ENCODE measurements at places on chromosomes 2 and 18.
A peak's percentile ranks its signal among the peaks of the same experiment; 100 is the strongest.

DNA sequence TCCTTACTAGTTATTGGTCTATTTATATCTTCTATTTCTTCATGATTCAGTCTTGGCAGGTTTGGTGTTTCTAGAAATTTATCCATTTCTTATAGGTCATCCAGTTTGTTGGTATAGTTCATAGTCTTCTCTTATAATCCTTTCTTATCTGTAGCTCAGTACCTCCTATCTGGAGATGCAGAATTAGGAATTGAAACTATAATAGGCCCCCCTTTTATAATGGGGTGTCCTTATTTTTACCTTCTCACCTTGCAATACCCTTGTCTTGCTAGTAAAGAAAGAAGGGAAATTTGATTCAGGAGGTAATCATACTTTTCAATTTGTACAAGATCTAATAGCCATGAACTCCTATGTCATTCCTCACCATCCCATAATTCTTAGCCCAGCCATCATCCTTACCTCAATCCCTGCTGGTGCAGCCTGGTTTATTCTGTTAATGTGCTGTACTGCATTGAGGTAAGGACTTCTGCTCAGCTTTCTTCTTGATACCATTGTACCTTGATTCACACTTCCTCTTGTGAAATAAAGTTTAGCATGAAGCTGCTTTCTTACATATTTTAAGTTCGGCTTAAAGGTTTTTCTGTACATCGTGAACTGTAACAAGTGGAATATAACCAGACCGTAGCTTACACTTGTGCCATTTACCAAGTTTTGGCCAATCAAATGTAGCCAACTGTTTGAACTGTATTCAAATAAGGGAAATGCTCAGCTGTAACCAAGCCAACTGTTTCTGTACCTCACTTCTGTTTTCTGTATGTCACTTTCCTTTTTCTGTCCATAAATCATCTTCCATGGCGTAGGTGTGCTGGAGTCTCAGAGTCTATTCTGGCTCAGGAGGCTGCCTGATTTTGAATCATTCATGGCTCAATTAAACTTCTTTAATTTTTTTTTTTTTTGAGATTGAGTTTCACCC is 40.1 kb upstream of the PTH2R start:
- no peak for ATAC-seq

- no peak for ATAC-seq
Measured at GRCh38 chr2:37831081-37831780, 93.9 kb upstream of the RMDN2 start.

DNA sequence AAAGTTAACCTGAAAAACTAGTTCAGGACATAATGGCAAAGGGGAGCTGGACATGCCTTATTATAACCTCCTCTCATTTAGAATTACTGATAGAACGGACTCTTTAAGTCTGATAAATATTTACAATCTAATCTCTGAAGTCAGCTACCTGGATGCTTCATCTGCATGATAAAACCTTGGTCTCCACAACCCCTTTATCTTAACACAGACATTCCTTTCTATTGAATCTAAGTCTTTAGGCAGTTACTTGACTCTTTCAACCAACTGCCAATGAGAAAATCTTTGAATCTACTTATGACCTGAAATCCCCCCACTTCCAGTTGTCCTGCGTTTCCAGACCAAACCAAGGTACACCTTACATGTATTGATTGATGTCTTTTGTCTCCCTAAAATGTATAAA is 191.2 kb upstream of the LRRTM4 start:
- ATAC-seq, result no peak

DNA sequence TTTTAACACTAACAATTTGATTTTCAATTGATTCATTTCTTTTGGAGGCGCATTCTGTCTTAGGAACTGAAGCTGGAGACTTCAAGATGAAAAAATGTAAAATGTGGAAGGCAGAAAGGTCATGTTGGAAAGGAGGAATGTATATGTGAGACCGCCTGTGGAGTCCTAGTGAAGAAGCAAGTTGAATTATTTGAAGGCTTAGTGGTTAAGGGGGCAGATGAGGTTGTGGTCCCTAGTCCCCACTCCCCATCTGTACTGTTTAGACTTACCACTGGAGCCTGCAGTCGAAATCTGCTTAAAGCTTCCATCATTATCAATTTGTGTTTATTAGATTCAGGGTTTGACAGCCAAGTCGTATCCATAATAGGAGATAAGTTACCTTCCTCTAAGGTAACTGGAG is 15.4 kb upstream of the MIB1 start:
- no peak for ATAC-seq

- ATAC-seq, result peak; percentile 24
Measured at GRCh38 chr18:8673256-8674209, 31.8 kb upstream of the MTCL1 start.

GRCh38 chr2:989781-990467 is 39.3 kb downstream of the SNTG2 start:
- no peak for ATAC-seq

GRCh38 chr2:172179045-172179701 is 76.5 kb upstream of the DLX2 start:
- ATAC-seq, result no peak

GRCh38 chr18:53745224-53745967 is 479.1 kb downstream of the MBD2 start:
- ATAC-seq, result no peak

DNA sequence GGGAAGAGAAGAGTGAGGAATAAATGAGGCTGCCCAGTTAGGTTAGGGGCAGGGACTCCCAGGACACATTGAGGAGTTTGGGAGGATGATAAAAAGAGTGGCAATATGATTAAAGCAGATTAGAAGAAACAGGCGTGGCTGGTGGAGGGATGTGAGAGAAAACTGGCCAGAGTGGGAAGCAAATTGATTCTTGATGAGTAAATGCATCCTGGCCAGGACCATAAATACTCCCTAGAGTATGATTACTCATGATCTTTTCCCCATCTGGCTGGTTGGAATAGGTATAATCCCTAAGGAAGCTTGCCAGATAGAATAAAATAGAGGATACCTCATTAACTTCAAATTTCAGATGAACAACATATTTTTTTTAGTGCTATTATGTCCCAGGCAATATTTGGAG is 21.5 kb upstream of the DAW1 start:
- no peak for ATAC-seq

GRCh38 chr18:910247-910646 is 5.6 kb downstream of the ADCYAP1 start:
- ATAC-seq, result no peak

GRCh38 chr2:128026448-128027277 is 1.2 kb downstream of the SAP130 start:
- no peak for ATAC-seq

DNA sequence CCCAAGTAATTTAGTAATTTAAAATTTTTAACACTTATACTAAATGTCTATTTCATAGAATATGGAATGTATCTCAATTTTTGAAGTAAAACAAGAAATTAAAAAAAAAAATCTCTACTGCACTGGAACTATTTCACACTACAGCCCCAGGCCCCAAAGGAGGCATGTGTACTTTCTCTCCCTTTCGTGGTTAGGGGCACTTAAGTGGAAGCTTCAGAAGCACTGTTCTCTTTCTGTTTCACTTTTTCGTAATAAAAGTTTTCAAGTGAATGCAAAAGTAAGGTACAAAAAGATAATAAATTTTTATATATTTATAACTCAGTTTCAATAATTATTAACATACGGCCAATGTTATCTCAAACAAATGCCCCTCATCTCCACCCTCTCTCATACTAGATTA is 123.8 kb upstream of the STON1 start:
- ATAC-seq, result no peak

DNA sequence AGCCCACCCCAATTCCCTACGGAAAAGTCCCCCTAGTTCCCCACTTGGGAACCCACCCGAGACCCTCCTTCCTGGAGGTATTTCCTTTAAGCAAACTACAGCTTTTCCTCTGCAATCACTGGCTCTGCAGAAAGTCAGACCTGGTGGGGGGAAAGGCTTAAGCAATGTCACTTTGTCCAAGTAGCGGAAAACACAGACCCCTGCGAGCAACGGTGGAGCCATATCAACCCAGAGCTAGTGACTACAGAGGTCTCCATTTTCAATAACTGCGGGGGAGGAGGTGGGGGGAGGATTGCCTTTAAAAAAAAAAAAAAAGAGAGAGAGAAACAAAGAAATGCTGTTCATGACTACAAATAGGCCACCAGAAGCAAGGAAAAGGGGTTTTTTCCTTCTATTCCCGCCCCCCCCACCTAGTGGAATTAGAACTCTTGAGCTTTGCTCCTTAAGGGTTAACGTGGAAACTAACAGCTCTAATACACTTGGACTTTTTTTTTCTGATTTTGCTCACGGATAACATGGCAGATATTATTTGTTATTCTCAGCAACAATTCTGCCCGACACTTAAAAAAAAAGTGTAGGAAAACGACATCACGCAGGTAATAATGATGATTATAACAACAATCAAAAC is 1.1 kb upstream of the FRZB start:
- ATAC-seq, result no peak

DNA sequence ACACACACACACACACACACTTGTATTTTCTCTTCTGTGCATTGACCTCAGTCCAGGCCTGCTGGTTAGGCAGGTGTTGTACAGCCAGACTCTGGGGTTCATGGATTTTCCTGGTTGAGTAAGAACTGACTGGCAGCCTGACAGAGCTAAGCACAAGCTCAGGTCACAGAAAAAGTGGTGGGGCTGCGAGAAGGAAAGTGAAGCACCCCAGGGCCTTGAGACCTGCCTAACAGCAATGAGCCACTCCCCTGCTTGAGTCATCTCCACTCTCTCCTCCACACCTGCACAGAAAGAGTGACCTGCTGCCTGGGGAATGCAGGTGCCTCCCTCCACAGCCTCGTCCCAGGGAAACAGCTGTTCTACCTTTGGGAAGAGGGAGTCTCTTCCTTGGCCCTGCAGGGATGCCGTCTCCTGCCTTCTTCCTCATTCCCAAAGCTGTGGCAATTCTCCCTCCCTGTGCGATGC is 91.4 kb upstream of the LGALSL start:
- ATAC-seq, result no peak

DNA sequence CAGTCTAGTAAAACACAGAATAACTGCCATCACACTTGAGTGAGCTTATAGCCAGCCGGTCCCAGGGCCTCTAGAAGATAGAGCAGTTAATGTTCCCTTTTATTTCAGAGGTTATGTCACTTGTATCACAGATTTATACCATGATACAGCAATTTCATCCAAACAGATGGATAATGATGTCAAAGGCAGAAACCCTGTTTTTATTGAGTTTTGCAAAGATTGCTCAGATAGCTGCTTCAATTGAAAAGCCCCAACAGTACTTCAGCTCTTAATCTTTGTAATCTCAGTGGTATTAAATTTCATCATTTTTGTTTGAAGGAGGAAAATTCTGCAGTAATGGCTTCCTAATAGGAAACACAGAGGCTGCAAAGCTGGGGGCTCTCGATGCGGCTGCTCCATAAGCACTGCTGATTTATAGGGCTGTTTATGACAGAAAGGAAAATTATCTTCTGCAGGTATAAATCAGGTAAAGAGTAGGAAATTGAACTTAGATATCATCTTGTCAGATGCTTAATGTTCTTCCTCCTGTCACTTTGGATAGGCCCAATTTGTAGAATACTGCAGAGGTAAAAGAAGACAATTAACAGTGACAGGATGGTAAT is 112.3 kb downstream of the LNPK start:
- no peak for ATAC-seq

DNA sequence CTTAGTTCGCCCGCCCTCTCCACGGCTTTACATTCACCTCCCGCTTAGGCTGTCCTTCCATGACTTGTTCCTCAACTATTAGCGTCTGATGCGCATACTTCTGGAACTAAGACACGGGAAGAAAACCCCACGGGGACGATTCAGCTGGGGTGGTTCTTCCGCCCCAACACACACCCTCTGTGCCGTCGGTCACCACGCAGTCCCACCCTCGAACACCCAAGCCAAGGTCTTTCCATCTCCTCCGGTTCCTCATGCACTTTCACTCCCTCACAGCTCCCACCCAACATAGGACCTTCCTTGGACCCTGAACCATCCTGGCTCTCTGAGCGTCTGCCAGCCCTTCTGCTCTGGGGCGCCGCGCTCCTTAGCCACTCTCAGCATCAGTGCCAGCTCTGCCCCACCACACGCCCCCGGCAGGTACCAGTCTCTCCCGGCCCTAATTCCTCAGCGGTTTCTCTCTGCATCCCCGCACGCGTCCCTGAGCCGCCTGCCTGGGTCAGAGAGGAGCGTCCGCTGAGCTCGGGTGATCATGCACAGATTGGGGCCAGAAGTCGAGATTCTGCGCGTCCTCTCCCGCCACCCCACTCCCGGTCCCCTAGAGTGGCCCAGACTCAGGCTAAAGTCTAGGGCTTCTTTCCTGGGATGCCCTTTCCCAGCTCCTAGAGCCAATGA is 522 bp upstream of the SRD5A2 start:
- no peak for ATAC-seq

DNA sequence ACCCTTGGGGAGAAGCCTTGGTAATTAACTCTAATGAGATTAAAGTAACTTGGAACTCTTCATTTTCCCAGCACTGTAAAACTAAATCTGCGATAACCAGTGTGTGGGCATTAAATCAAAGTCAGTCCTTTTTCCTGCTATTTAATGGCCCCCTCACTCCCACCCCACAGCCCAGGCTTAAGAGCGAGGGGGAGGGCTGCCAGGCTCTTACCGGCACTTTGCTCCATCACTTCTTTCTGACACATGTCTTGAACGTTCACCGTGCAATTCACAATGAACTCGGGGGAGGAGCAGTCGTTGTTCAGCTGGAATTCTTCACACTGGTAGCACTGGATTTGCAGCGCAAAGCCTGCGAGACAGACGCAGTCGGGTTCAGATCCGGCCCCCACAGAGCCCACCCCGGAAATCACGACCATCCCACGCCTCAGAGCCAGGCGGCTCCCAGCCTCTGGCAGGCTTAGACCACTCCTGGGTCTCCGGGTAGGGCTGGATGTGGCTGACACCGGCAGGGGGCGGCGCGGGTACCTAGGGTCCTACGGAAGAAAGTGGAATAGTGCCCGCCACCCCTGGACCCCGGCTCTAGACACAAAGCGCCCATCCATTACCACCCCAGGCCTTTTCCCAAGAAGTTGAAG is 1.7 kb downstream of the LYPD1 start:
- no peak for ATAC-seq

DNA sequence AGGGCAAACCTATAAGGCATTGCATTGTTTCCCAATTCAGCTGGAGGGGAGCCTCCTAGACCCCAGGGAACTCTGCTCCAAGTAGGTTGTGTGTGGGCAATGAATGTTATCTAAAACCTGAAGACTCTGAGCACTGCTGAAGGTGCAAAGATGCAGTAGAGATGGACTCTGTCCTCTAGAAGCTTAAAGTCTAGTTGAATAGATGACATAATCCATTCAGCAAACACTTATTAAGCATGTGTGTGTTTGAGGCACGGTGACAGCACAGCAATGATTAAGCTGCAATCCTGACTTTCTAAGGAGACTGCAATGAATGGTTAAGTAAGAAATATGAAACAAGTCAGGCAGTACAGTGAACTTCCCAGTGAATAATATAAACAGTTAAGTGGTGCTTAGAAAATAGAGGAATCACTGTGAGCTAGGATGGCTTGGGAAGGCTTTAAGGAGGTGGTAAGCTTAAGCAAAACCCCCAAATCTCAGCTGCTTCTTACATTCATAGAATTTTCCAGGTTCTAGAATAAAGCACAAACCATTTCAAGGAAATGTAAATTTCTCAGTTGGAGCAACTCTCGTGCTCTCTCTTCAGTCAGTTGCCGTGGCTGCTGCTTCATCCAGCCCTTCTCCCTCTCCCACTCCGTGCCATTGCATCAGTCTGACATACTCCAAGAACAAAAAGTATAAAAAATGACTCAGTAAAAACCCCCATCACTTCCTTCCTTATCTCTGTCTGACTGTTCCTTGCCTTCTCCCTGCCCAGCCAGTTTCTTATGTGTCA is 19.1 kb downstream of the MXD1 start:
- ATAC-seq, result no peak
